ENCODE measurements at places on chromosomes 1 and 21.

GRCh38 chr1:166379447-166379846, 212.6 kb upstream of the FAM78B start:
- DNase-seq, result no peak

GRCh38 chr21:42225571-42226155, 6.7 kb downstream of the ABCG1 start:
- DNase-seq, result no peak

DNA sequence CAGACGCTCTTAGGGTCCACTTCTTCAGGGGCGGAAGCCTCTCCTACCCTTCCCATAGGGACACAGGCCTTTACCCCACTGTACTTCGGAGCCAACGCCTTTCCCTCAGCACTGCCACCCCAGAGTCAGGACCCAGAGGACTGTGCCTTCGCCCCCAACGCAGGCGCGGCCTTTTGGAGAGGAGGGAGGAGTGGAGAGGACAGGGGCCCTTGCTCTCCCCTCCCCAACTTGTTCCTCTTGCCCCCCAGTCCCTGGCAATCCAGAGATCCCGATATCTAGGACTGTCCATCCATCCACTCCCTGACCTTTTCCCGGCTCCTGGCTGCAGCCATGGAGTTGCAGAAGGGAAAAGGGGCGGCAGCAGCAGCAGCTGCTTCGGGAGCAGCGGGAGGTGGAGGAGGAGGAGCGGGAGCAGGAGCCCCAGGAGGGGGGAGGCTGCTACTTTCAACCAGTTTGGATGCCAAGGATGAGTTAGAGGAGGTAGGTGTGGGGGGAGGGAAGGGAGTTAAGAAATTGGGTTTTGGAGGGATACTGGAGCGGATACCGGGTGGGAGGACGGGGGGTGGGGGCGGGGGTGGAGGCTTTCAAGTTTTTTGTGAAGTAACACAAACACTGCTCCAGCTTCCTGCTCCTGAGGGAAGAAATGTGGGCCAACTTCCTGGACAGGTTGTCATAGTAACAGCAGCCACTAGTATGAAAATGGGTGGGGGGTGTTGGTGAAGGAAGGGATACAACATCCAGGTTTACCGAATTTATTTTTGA, 636 bp downstream of the INTS3 start:
- peak; percentile 28 for DNase-seq

DNA sequence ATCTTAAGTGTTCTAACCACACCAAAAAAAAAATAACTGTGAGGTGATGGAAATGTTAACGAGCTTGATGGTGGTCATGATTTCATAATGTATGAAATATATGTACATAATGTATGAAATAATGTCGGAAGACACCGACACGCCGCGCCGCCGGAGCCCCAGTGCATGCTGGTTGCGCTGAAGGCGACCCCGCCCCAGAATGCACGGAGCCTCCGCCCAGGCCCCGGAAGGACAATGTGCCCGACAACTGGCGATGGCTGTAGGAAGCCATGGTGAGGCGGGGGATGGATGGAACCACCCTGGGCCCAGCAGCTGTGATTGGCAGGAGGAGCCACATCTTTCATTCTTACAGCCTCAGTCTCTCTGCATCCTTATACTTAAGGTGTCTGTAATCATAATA, 7.4 kb downstream of the OR2T10 start:
- DNase-seq, result no peak

DNA sequence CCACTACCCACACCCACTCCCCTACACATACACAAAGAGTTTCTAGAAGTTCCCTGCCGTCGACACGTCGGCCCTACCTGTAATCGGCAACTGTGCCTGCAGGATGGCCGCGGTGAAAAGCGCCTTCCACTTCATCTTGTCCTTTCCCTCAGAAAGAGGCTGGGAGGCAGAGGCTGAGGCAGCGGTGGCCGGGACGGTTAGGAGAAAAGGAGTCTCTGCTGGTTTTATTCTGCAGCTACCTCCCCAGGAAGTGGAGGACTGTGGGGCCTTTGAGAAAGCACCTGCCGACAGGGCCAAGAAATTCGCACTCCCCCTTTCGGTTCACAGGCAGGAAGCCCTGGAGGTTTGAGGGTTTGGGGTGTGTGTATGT, at the start of gene CD247:
TSS of gene CD247 (minus strand) at position 199 of the 370 bp plus-strand sequence. CDS start at position 135, 64 bp downstream.
- peak; percentile 72 for DNase-seq

DNA sequence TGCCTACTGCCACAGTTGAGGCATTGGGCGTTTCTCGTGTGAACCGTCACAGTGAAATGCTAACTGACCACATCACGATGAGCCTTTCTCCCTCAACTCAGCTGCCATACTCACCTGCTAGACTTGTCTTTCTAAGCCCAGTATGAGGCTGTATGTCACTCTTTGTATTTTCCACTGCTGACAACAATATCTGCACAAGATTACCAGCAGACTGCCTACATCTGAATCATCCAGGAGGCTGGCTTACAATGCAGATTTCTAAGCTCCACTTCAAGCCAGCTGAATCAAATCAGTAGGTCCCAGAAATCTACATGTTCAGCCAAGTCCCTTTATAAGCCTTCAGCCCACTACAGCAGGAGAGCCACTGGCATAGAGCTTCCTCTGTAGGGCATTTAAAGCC, 355.0 kb upstream of the DUSP10 start:
- DNase-seq, result no peak

DNA sequence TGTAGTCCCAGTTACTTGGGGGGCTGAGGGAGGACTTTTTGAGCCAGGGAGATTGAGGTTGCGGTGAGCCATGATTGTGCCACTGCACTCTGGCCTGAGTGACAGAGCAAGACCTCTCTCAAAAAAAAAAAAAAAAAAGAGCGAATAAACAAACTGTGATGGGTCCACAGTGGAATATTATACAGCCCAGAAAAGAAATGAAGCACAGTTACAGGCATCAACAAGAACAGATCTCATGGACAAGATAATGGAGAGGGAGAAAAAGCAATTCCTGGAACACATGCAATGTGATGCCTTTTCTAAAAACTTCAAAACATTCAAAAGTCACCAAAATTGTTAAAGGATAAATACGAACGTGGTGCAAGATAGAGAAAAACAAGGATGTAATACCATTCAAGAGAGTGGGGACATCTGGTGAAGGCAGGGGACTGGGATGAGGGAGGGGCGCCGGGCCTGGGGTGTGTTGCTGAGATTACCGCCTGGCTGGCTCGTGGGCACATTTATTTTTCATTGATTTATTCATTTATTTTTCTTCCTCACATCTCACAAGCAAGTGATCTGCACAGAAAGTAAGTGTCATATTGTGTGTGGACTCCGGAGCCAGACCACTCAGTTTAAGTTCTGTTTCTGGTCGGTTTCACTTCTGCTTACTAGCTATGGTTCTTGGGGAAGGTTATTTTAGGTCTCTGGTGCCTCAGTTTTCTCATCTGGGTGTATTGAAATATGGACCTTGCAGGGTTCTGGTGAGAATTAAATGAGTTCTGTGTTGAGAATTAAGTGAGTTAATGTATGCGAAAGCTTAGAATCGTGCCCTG, 30.1 kb downstream of the ABCG1 start:
- no peak for DNase-seq

DNA sequence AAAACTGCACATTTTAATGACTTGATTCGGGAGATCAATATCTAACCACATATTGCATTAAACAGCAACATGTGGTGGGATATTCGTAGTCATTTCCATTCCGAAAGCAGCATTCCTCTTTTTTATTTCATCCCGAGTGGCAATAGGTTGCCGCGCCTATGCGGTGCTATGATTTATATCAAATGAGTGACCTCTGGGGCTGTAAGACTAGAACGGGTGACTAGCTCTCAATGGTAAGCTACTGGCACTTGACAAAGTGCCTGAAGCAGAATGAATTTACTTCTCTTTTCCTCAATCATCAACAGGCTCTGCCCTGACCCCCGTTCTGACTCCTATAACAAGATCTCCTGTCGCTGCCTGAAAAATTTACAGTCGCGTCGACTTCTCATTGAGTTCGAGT, 162.3 kb downstream of the ZNF281 start:
- DNase-seq, result no peak

DNA sequence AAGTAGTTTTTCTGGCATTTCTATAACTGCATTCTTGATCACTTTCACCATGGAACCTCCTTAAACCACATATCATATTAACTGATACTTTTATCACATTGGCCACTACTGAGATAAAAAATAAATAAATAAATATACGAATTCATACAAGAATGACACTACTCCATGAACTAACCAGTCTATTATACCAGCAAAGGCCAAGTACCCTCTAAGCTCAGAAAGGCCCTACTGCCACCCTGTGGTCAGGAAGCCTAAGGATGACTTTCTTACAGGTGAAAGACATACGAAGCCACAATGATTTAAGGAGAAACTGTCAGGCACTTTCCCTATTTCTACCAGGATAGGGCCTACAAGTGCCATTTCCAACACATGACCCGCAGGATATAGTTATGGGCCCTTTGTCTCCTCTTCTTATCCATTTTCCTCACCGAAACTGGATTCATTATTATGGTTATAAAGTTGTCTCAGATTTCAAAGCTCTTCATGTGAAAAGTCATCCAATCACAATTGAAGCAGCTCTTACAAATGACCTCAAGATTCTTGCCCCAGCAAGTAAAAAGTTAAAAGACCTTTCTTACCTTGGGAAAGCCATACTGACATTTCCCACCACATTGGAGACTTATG, 23.9 kb downstream of the DNAJC8 start:
- peak; percentile 43 for DNase-seq

DNA sequence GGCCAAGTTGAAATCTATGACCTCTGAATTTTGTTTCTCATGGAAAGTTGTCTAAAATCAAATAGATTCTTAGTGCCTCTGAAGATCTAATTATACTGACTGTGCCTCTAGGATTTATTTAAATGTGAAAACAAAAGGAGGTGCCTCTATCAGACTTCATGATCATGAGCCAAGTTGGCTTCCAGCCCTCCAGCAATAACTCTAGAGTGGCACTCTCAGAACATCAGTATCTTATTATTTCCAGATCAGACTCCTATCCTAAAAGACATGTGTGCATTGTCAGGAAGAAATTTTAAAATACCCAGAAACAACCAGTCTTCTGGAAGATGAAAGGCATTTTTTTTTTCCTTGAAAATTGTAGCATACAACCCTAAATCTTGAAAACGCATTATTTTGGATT, 368.0 kb downstream of the PDE4B start:
- DNase-seq, result no peak

DNA sequence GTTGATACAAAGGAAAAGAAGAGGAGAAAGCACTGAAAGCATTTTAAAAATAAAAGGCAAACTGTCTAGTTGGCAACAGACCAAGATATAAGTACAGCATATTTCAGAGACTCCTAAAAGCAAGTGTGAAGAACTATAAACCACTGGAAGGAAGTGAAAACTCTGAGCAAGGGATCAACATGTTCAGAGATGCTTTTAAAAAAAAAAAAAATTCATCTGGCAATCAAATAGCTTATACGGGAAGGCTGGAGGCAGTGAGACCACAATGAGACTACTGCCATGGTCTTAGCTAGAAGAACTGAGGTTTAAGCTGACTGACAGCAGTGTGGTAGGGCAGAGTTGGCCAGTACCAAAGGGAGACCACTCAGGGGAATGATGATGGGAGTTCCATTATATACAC, 124.3 kb downstream of the VAV3 start:
- no peak for DNase-seq

DNA sequence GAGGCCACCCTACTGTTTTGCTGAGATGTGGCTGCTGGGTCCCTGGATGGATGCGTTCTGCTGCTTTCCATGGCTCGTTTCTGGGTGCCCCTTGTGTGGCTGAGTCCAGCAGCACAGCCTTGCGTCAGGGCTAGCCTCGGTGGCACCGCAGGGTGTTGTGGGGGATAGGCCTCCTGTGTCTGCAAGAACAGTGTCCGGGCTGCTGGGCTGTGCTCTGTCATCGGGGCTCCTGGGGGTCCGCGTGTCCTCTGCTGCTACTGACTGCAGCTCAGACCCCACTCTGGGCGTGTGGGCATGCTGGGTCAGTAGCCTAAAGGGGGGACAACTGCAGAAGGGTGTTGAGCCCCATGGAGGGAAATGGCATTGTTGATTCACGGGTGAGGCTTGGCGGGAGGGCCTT, 4.9 kb downstream of the RRP1 start:
- no peak for DNase-seq

DNA sequence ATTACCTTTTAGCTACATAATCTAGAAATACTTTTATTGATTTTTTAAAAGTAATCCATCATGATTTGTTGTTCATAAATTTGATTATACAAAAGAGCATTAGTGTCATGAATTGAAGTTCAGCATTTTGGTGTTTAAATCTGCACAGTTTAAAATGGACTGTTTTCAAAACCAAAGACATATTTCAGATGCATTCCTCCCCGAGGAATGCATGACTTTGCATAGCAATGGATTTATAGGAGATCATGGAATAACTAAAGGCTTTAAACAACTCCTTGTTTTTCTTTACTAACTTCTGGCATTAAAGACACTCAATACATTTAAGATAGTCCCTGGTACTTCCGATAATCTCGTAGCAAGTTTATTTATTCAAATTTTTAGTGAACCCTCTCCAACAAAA, 863.1 kb upstream of the TMPRSS15 start:
- DNase-seq, result no peak

- DNase-seq, result no peak
These were observed 15.1 kb downstream of the NEK7 start for GRCh38 chr1:198171667-198172540.

GRCh38 chr1:219120624-219121544, 52.8 kb upstream of the LYPLAL1 start:
- DNase-seq, result no peak
